Activated CD8-positive, alpha-beta memory T cell treated with anti-CD3 and anti-CD28 coated beads, Interleukin-2, amount 50 U/mL, for 48 hours (primary cell): ENCODE measurements at places on chromosomes 3 and 15.

- no peak for DNase-seq
Measured at GRCh38 chr15:29012097-29012496, 126.3 kb downstream of the APBA2 start.

- no peak for DNase-seq
Measured at GRCh38 chr3:46162975-46163555, 45.0 kb downstream of the CCR1 start.

DNA sequence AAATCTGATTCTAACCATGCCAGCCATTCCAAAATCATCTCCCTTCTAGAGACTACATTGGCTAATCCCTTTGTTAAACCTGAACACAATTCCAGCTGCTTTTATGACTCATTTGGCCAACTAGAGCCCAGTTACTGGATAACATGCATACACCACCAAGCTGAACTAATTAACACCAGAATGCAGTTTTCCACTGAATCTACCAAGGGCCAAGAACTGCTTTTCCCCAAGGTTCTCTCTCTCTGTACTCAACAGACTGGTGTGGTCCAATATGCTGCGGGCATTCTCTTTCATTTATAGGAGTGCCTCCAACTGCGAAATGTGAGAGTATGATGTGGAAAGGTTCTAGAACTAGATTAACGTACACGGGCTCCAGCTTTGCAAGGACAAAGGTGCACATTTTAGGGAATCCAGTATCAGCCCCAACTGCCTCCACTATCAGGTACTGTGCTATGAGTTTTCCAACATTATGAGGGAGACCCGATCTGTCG, 1.5 kb downstream of the CHSY1 start:
- no peak for DNase-seq

- DNase-seq, result no peak
Measured at GRCh38 chr3:30605706-30606300, 598 bp upstream of the TGFBR2 start.

- DNase-seq, result peak; percentile 66
Measured at GRCh38 chr3:43162230-43163084, 56.6 kb upstream of the POMGNT2 start.

GRCh38 chr3:45955706-45956105, 12.4 kb downstream of the CXCR6 start:
- peak; percentile 13 for DNase-seq
